ENCODE measurements at places on chromosomes 3 and 15.
A peak's percentile ranks its signal among the peaks of the same experiment; 100 is the strongest.

DNA sequence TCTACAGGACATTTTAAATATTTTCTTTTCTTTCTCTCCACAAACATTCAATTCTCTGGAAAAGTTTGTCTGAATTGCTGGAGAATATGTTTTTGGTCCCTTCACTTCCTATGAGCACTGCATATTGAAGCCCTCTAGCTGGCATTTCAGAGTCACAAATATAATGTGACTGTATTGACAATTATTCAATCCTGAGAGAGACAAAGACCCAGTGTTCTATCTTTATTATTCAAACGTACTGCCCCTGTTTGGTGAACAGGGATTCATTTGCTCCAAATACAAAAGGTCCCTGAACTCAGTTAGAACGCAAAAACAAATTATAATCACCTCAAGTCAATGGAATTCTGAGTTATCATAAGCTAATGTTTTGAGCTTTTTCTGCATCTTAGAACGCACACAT lies 173.1 kb upstream of the CDIN1 start:
- DNase-seq = no peak

DNA sequence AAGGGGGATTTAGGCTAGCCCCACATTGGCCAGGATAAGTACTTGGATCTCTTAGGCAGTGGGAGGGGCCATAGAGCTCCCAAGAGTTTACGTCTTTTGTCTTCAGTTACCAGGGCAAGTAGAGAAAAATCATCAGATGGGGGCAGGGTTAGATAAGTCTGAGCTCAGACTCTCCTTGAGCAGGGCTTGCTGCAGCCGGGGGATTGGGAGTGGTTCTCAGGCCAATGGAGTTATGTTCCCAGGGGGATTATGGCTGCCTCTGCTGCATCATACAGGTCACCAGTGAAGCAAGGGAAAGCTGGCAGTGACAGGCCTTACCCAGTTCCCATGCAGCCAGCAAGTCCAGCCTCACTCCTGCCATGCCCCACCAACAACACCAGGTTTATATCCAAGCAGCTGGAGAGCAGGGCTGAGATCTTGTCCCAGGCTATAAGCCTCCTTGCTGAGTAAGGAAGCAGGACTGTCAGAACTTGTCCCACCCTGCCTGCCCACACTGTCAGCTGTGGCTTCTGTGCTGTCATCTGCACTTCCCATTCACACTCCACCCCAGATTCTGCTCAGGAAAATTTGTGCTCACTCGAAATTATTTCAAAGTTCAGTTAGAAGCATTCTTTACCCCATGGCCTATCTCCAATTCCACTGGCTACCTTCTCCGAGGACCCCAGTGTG lies 215.3 kb downstream of the FAM43A start:
- no peak for DNase-seq

DNA sequence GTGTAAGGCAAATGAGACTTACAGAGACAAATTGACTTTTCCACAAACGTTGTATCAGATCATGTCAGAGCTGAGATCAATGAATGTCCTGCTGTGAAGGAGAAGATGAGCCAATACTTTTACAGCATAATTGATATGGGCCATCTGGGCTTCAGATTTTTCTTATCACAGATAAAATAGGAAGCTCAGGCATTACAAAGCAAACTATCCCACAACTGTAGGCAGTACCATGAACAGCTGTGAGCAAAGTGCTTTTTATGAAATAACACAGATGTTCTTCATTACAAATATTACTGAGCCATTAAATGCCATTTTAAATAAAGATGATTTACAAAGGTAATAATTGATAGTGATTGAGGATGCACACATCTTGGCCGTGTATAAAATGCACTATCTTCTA lies 852.3 kb downstream of the OTOL1 start:
- no peak for DNase-seq

DNA sequence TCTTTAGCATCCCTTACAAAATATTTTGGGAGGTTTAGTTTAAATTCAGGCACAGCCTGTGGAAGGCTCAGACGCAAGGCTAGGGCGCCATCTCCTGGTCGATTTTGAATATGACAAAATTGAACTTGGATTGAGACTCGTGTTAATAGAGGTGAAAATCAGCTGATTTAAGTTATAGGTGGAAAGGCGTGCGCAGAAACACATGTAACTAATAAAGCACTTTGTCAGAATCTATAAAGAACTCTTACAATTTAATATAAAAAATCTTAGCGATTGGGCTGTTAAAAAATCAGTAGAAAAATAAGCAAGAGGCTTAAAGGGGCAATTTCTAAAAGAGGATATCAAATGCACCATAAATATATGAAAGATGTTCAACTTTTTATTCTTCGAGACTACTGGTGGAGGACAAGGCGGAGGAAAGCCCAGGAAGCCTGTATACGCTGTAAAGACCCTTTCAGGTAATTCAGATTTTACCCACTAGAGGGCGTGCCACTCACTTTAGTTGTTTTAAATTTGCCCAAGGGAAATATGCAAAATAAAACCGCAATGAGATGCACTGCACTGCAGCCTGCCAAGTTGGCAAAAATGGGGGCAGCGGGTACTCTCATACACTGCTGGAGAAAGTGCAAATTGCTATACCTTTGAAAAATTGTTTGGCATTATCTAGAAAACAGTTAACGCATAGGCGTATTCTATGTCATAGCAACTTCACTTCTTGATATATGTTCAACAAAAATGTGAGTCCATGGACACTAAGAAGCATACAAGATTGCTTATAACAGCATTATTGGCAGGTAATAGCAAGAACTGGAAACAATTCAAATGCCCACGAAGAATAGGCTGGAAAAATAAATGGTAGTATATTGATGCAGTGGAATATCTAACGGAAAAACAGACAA lies 64.7 kb downstream of the SLC30A4 start:
- peak; percentile 58 for DNase-seq

DNA sequence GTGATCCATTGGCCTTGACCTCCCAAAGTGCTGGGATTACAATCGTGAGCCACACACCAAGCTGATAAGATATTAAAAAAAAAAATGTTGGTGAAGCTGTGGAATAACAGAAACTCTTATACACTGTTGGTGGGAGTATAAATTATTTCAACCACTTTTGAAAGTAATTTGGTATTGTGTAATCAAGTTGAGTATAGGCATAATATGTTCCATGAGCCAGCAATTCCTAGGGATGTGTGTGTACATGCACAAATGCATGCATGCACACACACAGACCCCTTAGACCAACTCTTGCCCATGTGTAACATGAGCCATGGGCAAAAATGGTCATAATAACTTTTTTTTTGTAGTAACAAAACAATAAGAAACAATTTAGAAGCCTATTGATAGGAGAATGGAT lies 130.2 kb upstream of the ANKRD28 start:
- DNase-seq = no peak

- no peak for DNase-seq
These were observed 36.7 kb downstream of the SRP14 start for GRCh38 chr15:40002295-40002694.

DNA sequence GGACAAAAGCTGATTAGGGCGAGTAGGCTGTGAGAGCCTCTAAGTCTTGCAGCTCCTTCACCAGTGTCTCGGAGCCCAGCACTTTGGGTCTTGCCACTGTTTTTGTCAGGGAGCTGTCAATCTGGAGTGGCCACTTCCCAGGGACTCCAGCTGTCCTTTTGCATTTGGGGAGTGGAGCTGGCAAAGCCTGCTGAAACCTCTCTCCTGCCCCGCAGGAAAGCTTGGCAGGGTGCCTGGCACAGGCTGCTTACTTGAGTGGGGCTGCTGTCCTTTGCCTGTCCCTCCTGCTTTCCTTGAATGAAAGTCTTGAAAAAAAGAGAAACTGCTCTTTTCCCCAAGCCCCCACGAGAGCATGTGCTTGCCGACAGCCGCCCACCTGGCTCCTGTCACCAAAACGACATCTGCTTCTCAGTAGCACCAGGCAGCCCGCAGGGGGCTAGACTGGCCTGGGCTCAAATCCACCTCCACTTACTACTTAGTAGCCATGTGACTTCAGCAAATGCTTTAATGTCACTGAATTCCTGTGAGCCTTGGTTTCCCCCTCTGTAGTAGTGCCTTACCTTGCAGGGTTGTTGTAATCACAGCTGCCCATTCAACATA lies 13.7 kb downstream of the USP13 start:
- DNase-seq = no peak

DNA sequence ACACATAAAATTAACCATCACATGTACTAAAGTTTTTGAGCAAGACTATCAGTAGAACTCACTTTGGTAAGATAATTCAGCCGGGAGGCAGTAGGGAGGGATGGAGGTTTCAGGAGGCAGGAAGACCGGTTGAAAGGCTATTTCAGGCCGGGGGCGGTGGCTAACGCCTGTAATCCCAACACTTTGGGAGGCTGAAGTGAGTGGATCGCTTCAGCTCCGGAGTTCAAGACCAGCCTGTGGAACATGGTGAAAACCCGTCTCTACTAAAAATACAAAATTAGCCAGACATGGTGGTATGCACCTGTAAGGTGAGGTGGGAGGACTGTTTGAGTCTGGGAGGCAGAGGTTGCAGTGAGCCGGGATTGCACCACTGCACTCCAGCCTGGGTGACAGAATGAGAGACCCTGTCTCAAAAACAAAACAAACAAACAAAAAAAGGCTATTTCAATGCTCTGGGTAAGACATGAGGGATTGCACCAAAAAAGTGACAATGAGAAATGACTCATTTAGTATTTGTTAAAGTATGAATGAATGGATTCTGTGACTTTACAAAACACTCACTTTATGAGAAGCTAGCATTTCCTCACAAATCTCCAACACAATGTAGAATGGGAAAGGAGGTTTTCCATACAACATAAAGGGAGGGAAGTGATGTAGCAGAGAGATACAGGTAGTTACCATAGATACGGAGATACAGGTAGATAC lies 43.9 kb downstream of the SH3BP5 start:
- no peak for DNase-seq

GRCh38 chr15:32670623-32671022 lies 29.1 kb downstream of the SCG5 start:
- DNase-seq = no peak

DNA sequence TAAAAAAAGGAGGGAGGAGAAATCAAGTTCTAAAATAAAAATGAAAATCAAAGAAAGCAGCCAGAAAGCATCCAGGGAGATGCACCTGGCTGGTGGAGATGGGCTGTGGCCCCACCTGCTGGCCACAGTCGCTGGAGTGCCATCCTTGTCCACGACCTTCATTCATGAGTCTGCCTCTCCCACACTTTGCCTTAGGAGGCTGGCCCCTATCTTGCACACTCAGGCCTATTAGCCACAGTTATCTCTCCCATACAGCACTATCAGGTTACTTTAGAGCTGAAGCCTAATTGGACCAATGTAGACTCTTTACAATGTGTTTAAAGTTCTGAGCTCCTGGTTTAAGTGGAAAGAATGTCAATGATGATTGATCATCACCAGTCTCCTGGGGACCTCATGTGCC lies 392.0 kb upstream of the RORA start:
- DNase-seq = no peak

- no peak for DNase-seq
These were observed 53.8 kb downstream of the GJD2 start for GRCh38 chr15:34700891-34701427.

- DNase-seq = no peak
These were observed 53.4 kb upstream of the CD200R1L start for GRCh38 chr3:112900113-112900512.

DNA sequence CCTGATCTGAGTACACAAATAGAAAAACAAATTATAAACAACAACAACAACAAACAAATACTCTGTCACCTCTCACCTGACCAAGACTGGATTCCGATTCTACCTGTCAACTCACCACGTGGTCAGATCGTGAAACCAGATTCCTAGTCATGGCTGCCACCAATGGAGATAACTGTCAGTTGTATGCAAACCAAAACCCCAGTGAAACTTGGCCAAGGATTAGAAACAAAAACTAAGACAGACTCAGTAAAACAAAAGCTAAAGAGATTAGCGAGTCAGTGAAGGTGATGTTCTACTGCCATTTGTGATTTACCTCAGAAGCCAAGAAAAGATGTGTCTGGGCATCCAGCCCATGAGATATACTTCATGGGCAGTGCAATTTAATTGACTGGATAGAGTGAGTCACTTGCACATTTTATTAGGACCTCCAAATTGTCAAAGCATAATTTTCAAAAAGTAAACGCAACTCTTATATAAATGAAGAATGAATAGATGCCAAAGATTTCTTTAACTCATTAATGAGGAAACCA lies 31.1 kb downstream of the PHLDB2 start:
- no peak for DNase-seq

DNA sequence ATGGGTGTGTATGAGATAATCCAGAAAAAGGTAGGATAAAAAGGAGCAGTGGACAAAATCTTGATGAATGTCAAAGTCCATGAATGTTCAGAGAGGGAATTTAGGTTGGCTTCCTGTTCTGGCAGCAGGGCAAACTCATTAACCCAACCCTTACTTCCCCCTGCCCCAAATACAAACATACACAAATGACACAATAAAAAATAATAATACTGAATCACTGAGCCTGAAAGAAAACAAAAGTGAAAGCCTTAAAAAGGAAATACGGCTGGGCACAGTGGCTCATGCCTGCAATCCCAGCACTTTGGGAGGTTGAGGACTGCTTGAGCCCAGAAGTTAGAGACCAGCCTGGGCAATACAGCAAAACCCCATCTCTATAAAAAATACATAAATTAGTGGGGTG lies 62.9 kb downstream of the GPR176 start:
- DNase-seq = no peak

GRCh38 chr3:141493184-141493583 lies 6.4 kb downstream of the RASA2 start:
- no peak for DNase-seq

- no peak for DNase-seq
These were observed 138.8 kb upstream of the HACD2 start for GRCh38 chr3:123723522-123724168.

GRCh38 chr3:39327746-39328349 lies 1.7 kb upstream of the CCR8 start:
- no peak for DNase-seq

GRCh38 chr3:50453907-50454306 lies 49.5 kb downstream of the CACNA2D2 start:
- DNase-seq = no peak

GRCh38 chr3:41808152-41808551 lies 153.8 kb downstream of the ULK4 start:
- DNase-seq = no peak

- no peak for DNase-seq
These were observed 18.2 kb downstream of the ATP1B3 start for GRCh38 chr3:141894524-141895176.

GRCh38 chr15:88604381-88605188 lies 16.6 kb upstream of the AEN start:
- DNase-seq = no peak

- DNase-seq = no peak
These were observed 17.2 kb downstream of the ZNF710 start for GRCh38 chr15:90018216-90018831.

GRCh38 chr3:127606086-127606805 lies 8.0 kb downstream of the MCM2 start:
- DNase-seq = no peak

DNA sequence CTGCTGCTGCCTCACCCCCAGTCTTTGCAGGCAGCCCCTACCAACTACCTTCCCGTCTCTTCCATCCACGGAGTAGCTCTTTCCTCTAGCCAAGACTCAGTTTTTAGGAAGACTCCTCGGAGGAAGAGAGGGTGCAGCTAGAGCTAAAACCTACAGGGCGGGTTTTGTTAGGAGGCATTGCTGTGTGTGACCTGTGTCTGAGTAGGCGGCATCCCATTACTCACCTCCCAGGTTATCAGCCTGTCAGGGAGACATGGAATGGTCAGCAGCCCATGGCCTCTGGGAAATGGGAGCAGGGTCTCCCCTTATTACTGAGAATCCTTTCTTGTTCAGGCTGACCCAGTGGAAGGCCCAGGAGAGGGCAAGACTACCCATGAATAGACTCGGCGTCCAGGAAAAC lies 43.8 kb upstream of the FGD5 start:
- DNase-seq = no peak

Data from activated naive CD8-positive, alpha-beta T cell treated with anti-CD3 and anti-CD28 coated beads, Interleukin-2, amount 50 U/mL, for 16 hours (primary cell).